ENCODE measurements at places on chromosomes 5 and 9.

GRCh38 chr9:132014218-132014805, 65.4 kb downstream of the MED27 start:
- DNase-seq: no peak

- no peak for DNase-seq
These were observed 122.5 kb upstream of the RASGRF2 start for GRCh38 chr5:80837679-80838078.

- no peak for DNase-seq
These were observed 20.9 kb downstream of the CDHR2 start for GRCh38 chr5:176570044-176570443.

- no peak for DNase-seq
These were observed 40.6 kb downstream of the USP20 start for GRCh38 chr9:129875687-129876395.

GRCh38 chr9:16871336-16872151, 1.1 kb upstream of the BNC2 start:
- DNase-seq: no peak

DNA sequence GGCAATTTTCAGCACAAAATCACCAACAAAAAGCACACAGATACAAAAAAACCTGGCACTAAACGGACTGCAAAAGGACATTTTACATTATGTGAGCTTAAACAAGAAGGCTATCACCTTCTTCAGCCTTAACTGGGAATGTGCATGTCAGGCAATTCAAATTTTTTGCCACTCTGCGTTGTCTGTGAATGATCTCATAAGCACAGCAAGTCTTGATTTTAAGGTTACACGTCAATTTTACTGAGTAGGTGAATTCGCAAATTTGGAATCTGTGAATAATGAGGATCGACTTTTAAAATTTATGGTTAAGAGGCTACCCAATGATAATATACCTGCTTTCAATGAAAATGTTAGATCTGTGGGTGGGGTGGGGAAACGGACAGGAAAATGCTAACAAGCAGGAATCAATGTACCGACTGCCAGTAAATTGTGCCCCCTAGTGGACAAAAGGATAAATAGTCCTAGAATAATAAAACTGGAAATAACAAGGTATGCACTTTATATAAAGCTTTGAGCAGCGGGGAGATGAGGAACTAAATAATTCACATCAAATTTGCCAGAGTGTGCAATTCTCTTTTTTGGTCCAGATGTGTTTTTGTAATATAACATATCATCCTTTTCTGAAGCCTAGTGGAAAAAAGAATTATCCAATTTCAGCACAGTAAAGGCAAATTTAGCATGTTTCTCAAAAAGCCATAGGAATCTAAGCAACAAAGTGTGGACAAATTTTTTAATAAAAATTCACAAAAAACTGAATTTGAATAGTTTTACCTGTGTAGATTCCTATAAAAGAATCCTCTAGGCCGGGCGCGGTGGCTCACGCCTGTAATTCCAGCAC, 20.5 kb downstream of the EQTN start:
- DNase-seq: no peak

GRCh38 chr5:89929834-89930233, 479.7 kb downstream of the CETN3 start:
- no peak for DNase-seq

GRCh38 chr5:39523821-39524220, 99.0 kb upstream of the DAB2 start:
- no peak for DNase-seq

GRCh38 chr5:150065886-150066285, 20.5 kb downstream of the CSF1R start:
- DNase-seq: no peak

DNA sequence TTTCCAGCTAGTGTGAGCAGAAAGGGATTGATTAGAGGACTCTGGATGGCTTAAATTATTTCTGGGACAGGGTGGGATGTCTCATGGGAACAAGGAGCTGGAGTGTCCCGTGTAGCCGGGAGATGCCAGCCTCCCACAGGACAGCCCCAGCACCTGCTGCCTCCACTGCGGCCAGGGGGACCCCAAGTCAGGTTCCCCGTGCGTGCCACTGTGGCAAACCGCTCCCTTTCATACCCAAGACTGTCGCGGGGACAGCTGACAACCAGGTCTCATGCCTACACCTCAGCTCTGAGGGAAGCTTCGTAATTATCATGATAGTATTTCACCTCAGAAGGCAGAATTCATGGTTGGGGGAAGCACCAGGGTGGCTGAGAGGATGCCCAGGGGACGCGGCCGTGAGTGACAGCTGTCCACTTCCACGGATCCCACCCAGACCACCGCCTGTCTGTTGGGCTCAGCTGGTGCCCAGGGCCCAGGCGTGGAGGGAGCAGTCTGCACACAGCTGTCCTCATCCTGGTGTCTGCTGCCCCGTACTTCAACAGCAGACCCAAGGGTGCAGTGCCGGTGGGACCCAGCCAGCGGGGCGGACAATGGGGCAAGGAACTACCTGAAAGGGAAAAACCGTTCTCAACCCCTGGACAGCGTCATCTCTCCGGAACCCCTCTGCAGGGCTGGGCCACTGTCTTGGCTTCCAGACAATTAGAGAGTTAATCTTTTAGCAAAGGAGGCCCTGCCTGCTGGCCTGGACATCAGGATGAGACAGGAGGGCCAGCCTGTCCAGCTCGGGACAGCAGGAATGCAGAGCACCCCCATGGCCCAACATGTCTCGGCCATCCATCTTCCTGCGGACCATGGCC, 166.9 kb downstream of the OLFM1 start:
- DNase-seq: no peak

DNA sequence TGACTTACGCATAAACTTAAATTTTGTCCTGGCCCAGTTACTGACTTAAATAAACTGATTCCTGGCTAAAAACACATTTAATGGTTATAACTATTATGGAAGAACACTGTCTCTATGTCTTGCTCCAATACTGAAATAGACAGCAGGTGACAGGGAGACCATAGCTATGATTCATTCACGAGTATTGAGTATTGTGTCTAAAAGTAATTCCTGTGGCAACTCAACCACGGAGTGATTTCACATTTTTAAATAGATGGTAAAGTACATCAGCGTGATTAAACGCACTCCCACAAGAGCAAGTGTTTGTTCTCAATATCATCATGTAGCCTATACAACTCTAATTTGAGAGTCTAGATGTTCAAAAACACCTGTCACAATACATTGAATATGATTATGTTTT, 35.9 kb upstream of the PCSK1 start:
- no peak for DNase-seq

GRCh38 chr9:136204145-136204805, 653 bp downstream of the LHX3 start:
- DNase-seq: no peak

DNA sequence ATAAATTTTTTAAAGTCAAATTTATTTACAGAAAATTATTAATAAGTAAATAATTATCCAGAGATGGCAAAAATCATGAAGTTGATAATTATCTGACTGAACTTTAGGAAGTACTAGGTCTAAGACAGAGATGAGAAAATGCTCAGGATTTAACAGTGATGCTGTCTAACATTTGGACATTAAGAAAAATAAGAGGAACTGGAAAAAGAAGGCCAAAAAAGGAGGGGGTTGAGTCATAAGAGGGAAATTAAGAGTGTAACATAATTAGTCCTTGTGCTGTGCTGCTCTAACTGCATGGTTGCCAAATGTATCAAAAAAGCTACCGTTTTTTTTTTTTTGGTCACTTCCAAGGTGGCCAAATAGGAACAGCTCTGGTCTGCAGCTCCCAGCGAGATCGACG, 35.4 kb upstream of the TUT7 start:
- no peak for DNase-seq

DNA sequence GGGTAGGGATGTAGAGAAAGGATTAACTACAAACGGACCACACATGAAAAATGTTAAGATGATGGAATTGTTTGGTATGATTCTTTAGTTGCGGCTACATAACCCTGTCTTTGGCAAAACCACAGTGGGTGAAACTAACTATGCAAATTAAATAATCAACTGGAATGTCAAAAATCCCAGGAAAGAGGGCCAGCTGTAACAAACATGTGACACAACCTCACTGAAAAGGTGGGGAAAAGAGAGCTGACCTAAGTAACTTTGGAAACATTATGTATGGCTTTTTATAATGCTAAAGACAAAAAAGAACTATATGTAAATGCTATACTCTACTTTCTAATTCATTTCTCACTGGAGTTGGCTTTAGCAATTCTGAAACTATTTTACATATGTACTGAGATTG, 252.0 kb downstream of the MRPS30 start:
- DNase-seq: no peak

DNA sequence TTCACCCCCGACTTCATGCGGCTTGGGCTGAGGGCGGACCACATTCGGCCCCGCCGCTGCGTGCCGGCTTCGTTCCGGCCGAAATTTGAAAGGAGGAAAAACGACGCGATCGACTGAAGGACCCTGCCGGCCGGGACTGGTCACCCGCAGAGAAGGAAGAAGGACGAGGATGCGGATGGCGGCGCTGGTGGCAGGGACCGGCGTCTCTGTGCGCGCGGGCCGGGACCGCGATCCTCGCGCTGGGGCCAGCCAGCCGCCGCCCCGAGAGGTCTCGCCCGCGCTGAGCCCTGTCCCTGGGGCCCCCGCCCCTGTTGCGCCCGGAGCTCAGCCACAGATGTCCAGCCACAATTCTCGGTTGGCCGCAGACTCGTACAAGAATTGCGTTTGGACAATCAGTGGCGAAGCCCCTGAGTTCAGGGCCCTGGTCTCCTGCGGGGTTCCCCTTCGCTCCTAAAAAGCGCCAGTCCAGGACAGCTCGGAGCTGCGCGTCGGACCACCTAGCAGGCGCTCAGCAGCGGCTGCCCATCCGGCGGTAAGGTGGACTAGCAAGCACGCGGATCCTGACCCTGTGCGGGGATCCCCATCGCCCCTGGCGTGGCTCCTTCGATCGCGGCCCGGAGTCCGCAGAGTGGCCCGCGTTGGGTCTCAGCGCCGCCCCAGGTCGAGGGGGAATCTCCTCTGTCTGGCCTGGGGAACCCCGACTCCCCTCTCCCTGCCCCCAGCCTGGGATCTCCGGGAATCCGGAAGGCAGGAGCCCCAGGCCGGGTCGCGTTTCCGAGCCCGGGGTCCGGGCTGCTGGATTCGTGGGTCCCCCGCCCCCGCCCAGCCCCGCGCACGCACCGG, 21.3 kb downstream of the URM1 start:
- DNase-seq: no peak

DNA sequence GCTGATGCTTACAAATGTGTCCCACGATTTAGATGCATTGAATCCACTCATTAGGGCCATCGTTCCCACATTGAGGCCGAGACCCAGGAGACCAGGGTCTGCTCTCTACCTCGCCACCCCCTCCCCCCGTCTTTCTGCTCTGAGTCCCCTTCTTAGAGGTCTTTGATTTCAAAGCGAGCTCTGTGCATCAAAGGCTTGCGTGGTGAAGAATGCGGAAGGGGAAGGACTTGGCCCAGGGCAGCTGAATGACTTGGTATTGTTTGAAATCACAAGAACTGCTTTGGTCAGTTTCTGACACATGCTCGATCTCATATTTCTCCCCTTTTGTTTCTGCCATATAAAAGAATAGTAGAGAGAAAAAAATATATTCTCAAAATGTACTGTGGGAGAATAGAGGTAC, 78.3 kb upstream of the IRX1 start:
- no peak for DNase-seq

DNA sequence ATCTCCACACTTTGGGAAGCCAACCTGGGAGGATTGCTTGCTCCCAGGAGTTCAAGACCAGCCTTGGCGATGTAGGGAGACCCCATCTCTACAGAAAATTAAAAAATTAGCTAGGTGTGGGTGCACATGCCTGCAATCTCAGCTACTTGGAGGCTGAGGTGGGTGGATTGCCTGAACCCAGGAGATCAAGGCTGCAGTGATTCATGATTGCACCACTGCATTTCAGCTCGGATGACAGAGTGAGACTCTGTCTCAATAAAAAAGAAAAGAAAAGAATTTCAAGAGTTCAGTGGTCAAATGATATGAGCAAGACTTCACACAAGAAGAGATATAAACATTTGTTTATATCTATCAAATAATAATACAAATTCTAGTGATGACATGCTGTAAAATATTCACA, 23.0 kb upstream of the MTAP start:
- DNase-seq: no peak

DNA sequence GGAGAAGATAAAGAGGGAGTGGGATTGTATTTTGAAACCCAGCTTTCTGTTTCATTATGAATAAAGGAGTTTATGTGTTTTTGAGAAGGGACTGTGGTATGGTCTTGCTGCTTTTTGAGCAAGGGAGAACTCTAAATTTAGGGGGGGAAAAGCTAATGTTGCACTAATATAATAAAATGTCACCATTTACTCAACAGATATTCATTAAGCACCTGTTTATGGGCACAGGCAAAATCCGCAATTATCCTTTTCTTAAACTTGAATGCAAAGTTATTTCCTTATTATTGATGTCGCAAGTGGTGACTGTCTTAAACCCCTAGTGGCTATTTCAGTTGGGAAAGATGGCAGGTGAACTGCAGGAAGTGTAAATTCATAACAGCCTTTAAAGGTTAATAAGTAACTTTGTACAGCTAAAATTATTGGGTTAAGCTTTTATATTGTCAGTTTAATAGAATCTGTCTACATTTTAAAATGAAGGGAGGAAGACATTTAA, 1.5 kb downstream of the CDC42SE2 start:
- no peak for DNase-seq

DNA sequence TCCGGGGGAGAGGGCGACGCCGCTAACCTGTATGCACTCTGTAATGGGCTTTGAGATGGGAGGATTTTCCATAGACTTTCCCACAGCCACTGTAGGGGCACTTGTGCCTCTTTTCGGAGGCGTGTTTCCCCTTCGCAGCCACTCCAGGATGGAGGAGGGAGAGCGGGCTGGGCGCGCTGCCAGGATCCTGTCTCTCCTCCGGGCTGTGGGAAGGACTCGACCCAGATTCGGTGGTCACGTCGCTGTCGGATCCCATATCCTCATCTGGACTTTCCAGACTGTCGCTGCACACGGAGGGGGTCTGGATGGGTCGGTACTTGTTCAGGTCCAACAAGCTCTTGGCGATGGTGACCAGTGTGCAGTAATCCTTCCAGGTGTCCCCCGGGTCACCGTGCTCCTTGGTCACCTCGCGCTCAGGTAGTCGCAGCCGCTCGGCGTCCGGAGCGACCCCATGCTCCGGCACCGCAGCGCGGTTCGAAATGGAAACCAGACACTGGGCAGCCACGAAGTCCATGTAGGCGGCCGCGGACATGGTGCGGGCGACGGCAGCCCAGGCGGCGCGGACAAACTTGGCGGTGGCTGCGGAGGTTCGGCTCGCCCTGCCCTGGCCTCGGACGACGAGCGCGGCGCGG, 1.5 kb downstream of the KLF9 start:
- DNase-seq: peak; percentile 20

DNA sequence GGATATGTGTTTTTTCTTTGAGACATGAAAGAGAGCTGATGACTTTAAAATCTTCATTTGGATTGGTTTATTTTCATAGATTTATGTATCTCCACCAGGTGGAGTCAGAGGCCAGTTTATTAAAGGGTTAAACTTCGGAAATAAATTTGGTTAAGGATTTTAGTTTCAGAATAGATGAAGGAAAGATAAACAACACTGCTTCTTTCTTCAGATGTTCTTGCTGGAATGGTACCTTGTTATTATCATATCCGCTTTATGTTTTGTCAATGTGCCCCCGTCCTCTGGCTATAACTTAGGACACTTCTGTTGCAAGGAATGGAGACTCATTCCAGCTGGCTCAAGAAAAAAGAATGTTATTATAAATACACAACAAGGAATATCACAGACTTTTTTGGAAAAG, 81.2 kb downstream of the ALDH1A1 start:
- no peak for DNase-seq
